Daoy (cell line): ENCODE measurements at places on chromosomes 3 and 15. TPM values are rescaled to one million over a fixed set of nuclear protein-coding genes. Genes with fewer than 3 reads are reported as not detected.

LDHAL6B gene
- not detected in 2 replicates for total RNA-seq

FMN1 gene
- 4.9 and 5.7 TPM in 2 replicates for total RNA-seq

CHRNB4 gene
- total RNA-seq: 0.06 TPM in 1 of 2 replicates, not detected in the other

- no peak for DNase-seq
Measured at GRCh38 chr3:147701195-147701594, 292.0 kb downstream of the ZIC1 start.

GRCh38 chr3:46405301-46406019 lies 1.4 kb downstream of the CCR5AS start:
- no peak for DNase-seq

GRCh38 chr3:50248387-50248786 lies 12.4 kb downstream of the GNAI2 start:
- DNase-seq: peak; percentile 77

- DNase-seq: peak; percentile 29
Measured at GRCh38 chr3:117645561-117646242, 936.1 kb downstream of the TUSC7 start.

DNA sequence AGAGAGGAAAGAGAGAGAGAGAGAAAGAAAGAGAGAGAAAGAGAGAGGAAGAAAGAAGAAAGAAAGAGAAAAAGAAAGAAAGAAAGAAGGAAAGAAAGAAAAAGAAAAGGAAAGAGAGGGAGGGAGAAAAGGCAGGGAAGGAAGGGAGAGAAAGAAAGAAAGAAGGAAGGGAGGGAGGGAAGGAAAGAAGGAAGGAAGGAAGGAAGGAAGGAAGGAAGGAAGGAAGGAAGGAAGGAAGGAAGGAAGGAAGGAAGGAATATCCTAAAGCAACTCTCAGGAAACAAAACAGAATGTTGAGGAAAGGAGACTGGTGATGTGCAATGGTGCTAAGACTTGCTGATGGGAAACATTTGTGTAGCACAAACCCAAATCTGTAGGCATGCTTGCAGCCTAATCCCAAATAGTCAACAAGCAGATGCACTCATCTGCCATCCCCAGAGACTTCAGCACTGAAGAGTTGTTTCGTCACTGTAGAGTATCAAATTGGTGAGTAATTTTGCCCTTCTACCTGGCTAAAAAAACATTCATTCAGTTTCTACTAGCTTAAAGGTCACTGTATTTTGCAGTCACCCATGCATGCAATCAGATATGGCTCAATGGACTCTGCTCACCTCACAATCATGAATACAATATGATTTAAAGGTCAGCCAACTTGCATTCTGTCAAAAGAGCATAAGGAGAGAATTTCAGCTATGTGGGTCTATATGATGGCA lies 480.3 kb downstream of the FGF12 start:
- no peak for DNase-seq

DNA sequence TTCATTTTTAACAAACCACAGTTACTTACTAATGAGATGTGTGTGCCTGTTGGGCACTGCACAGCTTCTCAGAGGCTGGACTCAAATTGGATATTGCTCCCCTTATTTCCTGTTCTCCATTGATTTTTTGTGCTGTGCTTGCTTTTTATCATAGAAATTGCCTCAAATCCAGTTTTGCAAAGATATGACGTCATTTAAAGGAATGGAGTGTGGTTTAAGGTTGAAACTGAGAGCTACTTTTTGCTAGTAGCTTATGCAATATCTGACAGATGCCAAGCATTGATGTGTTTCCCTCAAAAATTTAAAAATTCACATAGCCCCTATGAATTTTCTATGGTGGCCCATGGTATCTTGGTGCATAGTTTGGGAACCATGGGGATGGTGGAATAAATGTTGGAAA lies 67.7 kb upstream of the ROPN1 start:
- DNase-seq: no peak

- DNase-seq: peak; percentile 17
Measured at GRCh38 chr3:5186858-5187155, 700 bp upstream of the EDEM1 start.

DNA sequence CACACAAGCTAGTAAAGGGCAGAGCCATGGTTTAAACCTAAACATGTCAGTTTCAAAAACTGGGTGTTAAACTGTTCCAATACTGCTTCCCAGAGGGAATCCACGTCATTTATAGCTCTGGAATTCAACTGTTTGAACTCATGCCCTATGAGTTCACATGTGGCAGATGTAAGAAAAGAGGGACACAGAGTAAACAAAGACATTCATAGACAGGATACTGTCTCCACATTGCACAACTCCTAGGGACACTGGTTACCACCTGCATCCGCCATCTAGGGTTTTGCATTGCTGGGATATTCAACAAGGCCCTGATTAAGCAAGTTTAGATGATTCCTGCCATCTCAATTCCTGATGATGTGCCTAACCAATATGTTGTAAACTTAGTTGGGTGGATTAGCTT lies 134.1 kb upstream of the COL8A1 start:
- DNase-seq: peak; percentile 13

- no peak for DNase-seq
Measured at GRCh38 chr3:118505784-118506183, 528.9 kb downstream of the IGSF11 start.

- DNase-seq: no peak
Measured at GRCh38 chr3:30933478-30934207, 39.2 kb upstream of the GADL1 start.
